ENCODE measurements at places on chromosomes 7 and 10. TPM values are rescaled to one million over a fixed set of nuclear protein-coding genes. Genes with fewer than 3 reads are reported as not detected.
A peak's percentile ranks its signal among the peaks of the same experiment; 100 is the strongest.

The IKZF1 gene
- total RNA-seq: 228 TPM

The BAMBI gene
- total RNA-seq: 1.1 TPM

The MMD2 gene
- not detected for total RNA-seq

The TMEM196 gene
- total RNA-seq: not detected

The MRC1 gene
- total RNA-seq: 0.14 TPM

The ABCC2 gene
- total RNA-seq: 1.3 TPM

The MEOX2 gene
- not detected for total RNA-seq

The TMEM140 gene
- 6.4 TPM for total RNA-seq

The OR6V1 gene
- not detected for total RNA-seq

The ATP6V0A4 gene
- not detected for total RNA-seq

The KIF20B gene
- total RNA-seq: 28.8 TPM

The FKBP6 gene
- not detected for total RNA-seq

The LEP gene
- not detected for total RNA-seq

The HECW1 gene
- not detected for total RNA-seq

The SP8 gene
- not detected for total RNA-seq

The DPYSL4 gene
- total RNA-seq: 6.3 TPM

- DNase-seq: no peak
These were observed 80.0 kb downstream of the ARID5B start for GRCh38 chr10:61981460-61981859.

DNA sequence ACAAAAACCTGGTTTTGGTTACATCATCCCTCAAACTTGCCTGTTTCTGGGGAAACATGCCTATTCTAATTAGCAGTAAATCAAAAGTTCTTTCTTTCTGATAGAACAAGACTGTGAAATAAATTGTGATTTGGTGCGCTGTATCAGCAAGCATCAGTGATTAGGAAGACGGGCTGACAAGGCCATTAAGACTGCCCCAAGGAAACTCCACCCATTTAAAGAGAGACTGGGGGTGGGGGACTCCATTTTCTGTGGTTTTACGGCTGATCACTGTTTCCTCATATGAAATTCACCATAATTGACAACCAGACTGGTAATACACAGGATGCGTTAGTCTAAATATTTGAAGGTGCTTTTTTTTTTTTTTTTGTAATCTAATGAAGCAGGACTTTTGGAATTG is 68.7 kb downstream of the MBL2 start:
- no peak for DNase-seq

DNA sequence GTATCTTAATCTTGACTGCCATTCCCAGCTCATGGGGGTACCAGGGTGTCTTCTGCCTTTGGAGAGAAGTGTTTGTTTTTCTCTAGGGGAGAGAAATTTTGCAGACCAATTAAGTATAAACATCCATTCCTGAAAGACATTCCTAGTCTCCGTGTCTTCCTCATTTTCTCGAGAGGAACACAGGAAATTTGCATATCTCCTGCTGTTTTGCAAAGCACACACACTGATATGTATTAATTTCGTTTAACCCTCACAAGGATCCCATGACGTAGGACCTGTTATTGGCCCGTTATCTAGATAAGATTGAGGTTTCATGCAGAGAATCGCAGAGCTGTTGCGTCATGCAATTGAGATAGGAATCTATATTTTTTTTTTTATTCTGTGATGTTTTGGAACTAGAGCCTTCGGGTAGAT is 944 bp downstream of the RHBDD2 start:
- DNase-seq: no peak

- DNase-seq: no peak
These were observed 108.7 kb downstream of the SEMA3D start for GRCh38 chr7:85078181-85078580.

DNA sequence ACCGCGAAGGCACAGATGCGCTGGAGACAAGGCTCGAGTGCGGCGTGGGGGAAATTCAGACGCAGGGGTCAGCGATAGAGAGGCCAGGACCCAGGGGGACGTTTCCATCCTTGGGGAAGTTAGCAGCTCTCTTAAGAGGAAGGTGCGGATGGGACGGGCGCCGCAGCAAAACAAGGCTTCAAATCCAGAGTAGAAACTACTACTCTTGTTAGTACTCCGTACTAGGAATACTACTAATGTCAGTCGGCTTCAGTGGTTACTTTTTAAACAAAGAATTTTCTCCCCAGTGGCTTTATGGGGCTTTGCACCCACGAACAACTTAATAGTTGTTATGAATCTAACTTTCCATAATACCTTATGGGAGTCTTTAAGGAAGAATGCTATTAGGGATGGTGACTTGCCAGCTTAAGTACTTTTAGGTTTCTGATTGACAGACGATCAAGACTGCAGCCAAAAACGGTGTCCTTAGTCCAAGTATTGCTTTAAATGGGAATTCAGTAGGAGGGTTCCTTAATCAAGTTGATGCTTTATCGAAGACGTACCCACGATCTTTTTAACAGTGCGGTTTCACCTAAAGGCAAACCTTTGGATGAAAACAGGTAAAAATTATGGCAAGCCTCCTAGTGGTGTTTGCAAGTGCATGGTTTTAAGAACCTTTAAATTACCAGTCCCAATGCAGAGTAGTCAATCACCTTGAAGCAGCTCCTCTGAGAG is 812 bp upstream of the IDE start:
- DNase-seq: no peak

GRCh38 chr7:7920056-7920455 is 48.5 kb upstream of the GLCCI1 start:
- no peak for DNase-seq

GRCh38 chr10:12787297-12787696 is 214.2 kb downstream of the CCDC3 start:
- DNase-seq: no peak

GRCh38 chr10:93718937-93719725 is 16.7 kb upstream of the FRA10AC1 start:
- DNase-seq: no peak

GRCh38 chr10:69407621-69408301 is 9.0 kb downstream of the TACR2 start:
- peak; percentile 27 for DNase-seq

- no peak for DNase-seq
These were observed 186.1 kb downstream of the BMPER start for GRCh38 chr7:34091321-34091917.

- DNase-seq: no peak
These were observed 31.6 kb downstream of the ENO4 start for GRCh38 chr10:116880716-116881482.

GRCh38 chr10:32171204-32171603 is 115.0 kb upstream of the KIF5B start:
- DNase-seq: no peak

DNA sequence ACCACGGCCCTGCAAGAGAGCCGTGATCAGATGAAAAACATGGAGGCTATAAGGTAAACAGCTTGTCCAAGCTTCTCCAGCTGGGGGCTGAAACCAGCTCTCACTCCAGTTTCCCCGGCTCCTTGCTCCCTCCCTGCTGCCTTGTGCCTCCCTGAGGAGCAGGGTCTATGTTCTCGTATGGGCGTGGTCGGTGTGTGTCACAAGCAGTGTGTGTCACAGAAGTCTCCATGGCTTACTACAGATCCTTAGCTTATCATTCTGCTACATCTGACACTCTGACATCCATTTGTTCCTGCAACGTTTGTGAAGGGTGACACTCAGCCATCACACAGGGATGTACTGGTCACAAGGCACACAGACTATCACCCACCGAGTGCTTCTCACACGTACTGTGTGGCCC is 54.6 kb downstream of the CSGALNACT2 start:
- DNase-seq: no peak

DNA sequence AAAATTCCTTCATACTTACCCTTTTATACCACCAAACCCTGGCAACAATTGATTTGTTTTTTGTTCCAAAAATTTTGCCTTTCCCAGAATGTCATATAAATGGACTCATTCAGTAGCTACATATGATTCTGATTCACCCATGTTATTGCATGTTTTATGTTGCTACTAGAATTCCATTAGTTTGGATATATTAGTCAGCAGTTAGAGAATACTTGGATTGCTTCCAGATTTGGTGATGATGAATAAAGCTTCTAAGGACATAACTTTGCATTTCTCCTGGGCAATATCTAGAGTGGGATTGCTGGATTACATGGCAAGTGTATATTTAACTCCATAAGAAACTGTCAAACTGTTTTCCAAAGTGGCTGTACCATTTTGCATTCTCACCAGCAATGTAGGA is 806.9 kb downstream of the DNAJB9 start:
- no peak for DNase-seq

DNA sequence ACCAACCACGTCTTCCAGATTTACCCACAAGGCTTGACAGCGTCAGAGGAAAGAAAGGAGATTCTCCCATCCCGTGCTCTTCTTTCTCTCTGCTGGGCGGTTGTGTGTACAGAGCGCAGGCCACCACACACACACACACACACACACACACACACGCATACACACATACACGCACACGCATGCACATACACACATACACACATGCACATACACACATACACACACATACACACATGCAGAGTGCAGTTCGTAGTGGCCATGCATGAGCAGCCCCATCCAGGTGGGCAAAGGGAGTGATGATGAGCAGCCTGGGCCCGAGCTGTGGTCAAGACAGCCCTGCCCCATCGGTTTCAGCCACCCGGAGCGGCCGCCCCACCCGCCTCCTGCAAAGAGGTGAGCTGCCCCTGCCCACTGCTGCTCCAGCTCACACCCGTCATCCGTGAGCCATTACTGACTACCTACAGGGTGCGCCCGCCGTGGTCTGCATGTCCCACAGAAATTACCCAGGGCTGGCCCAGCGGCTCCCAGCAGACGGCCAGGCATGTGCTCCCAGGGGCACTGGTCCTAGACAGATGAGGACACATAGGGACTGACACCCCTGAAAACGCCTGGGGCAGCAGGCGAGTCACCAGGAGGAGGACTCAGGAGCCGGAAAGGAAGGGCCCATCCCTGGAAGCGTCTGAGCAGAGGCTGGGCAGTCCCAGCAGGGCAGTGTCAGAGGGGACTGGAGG is 69.6 kb downstream of the ASB13 start:
- no peak for DNase-seq

DNA sequence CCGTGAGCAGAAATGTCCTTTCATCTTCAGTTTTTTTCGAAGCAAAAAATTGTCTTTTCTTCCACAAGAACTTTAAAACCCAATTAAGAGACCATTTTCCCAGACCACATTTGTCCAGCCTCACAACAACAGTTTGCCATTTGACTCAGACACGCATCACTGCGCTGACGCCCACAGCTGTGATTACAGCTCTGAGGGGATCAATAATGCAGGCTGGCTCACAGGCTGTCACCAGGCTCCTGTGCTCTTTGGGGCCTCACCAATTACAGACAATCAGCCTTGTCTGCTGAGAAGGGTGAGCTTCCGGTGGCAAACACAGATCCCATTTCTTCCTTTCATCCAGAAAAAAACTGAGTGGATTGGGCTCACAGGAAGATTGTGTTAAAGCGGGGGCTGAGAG is 33.3 kb downstream of the DDC start:
- no peak for DNase-seq

GRCh38 chr7:151631570-151631952 is 111.9 kb upstream of the RHEB start:
- DNase-seq: peak; percentile 18

GRCh38 chr10:103197174-103197573 is 4.1 kb upstream of the NT5C2 start:
- DNase-seq: no peak

GRCh38 chr10:113916053-113916452 is 61.6 kb downstream of the NHLRC2 start:
- no peak for DNase-seq

- no peak for DNase-seq
These were observed 132.4 kb downstream of the PKD1L1 start for GRCh38 chr7:47815867-47816266.

DNA sequence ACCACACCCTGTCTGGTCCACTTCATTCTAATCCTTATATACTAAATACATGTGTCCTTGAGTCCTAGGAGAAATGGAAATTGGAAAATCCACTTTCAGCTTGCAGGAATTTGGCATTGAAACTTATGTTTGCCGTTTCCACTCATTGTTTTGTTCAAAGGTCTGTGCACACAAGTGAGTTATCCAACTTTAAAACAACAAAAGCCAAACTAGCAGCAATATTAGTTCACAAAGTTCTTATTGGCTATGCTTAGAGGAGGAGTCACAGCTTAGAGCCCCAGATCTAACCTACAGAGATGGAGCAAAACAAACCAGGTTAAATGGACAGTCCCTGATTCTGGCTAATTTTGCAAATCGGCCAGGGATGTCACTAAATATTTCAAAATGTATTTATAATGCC is 44.6 kb upstream of the AFAP1L2 start:
- DNase-seq: no peak

DNA sequence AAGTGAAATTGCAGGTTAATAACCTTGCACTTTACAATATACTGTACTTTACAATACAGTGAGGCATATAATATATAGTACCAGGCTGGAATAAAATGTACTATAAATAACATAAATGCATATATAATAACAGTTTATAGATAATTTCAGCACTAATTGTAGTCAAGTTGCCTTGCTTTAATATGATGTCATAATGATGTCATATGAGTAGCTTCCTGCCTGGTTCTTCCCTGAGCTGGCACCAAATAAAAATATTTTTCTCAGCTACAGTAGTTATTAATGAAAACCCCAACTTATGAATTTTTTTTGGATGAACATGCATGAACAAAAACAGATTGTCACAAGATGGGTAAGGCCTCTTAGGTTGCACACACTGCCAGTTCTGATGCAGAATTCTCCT is 816.7 kb downstream of the XPNPEP1 start:
- no peak for DNase-seq

GRCh38 chr10:5530412-5530806 is 5.6 kb downstream of the CALML3 start:
- peak; percentile 1 for DNase-seq

DNA sequence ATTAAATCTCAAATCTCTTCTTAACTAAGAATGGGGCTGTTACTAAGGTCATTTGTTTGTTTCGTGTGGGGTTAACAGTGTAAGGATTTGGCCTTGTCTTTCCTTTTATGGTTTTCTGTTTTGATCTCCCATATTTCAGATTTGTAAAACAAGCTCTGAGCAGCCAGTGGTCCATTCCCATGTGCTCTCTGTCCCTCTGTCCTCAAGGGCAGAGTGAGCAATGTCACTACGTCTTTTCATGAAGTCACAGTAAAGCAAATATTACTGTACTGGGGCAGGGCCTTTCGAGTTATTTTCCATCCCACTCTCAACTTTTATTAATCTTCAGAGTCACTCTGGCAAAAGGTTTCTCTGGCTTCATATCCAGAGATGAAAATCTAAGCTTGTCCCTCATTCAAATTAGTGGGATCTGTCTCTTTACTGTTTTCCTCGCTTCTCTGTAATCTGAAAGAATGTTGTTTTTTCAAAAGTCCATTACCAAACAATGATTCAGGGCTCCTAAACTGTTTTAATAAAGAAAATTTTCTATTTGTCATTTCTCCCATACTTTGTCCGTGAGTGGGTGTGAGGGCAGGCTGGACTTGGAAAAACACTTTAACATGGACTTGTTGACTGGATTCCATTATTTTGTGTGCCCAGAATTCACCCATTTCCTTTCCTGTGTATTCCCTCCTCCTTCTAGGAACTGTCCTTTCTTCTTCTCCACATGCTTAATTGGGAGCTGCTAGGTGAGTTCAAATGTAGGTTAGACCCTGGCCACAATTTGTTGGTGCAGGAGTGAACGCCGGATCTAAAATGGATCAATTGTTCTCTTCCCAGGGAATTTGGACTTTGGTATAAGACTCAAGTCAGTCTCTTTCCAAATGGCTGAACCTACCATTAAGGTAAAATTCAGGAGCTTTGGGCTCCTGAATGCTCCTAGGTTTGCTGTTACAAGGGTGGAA is 42.1 kb upstream of the NAMPT start:
- no peak for DNase-seq

- DNase-seq: peak; percentile 8
These were observed 37.0 kb downstream of the RPA3 start for GRCh38 chr7:7681191-7681935.

- no peak for DNase-seq
These were observed 88.9 kb downstream of the CABCOCO1 start for GRCh38 chr10:61751599-61751998.

GRCh38 chr7:54859545-54859944 is 100.5 kb upstream of the SEC61G start:
- no peak for DNase-seq

All from activated T-cell treated with anti-CD3 and anti-CD28 coated beads, Interleukin-2, amount 50 U/mL, for 4 hours (primary cell).